ENCODE measurements at places on chromosomes 1 and 21. TPM values are rescaled to one million over a fixed set of nuclear protein-coding genes. Genes with fewer than 3 reads are reported as not detected.

DNA sequence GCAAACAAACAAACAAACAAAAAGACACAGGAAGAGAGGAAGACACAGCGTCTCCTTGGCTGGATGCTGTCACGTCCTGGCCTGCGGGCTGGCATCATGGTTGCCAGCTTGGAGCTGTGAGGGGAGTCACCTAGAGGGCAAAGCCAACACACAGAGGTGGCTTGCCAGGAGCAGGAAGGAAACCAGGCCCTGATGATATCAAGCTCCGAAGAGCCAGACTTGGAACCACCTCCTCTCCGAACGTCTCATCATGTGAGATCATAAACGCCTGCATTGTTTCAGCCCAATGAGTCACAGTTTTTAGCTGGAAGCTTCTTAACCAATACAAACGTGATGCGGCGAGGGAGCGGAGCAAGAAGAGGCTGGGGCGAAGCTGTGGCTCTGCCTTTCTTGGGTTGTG is 8.7 kb downstream of the PLA2G2D start:
- H3K4me1 ChIP-seq: no peaks in the 10 kb centered on the region
- H3K4me3 ChIP-seq: no peak overlapping the region
- no peak overlapping the region for H3K27ac ChIP-seq
- no peaks in the 10 kb centered on the region for H3K27me3 ChIP-seq
- DNase-seq: no peak
- no peaks in the 10 kb centered on the region for H3K36me3 ChIP-seq

Gene CHIT1
- total RNA-seq: not detected

- no peak for DNase-seq
- H3K27ac ChIP-seq: no peak overlapping the region
- no peaks in the 10 kb centered on the region for H3K27me3 ChIP-seq
- H3K36me3 ChIP-seq: no peaks in the 10 kb centered on the region
- no peaks in the 10 kb centered on the region for H3K4me1 ChIP-seq
- no peak overlapping the region for H3K4me3 ChIP-seq
Measured at GRCh38 chr1:41277371-41277975, 35.4 kb upstream of the SCMH1 start.

DNA sequence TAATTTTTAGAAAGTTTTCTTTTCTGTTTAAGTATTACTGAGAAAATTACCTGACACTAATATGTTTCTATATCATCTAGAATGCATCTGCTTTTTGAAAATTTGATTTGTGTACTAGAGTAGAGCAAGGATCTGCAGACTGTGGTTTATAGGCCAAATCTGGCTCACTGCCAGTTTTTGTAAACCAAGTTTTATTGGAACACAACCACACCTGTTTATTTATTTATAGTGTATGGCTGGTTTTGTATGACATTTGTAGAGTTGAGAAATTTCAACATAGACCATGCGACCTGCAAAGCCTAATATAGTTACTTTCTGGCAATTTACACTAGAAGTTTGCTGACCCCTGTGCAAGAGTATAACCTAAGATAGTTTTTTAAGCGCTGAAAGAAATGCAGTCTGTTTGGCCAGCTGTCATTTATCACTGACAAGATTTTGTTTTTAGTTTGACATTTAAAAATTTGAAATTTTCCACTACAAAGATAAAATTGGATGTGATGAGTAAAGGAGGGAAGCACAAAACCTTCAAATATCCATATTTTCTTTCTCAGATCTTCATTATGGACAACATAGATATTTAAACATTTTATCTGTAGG is 36.1 kb upstream of the CACYBP start:
- H3K4me3 ChIP-seq: no peak overlapping the region
- DNase-seq: no peak
- H3K36me3 ChIP-seq: no peaks in the 10 kb centered on the region

DNA sequence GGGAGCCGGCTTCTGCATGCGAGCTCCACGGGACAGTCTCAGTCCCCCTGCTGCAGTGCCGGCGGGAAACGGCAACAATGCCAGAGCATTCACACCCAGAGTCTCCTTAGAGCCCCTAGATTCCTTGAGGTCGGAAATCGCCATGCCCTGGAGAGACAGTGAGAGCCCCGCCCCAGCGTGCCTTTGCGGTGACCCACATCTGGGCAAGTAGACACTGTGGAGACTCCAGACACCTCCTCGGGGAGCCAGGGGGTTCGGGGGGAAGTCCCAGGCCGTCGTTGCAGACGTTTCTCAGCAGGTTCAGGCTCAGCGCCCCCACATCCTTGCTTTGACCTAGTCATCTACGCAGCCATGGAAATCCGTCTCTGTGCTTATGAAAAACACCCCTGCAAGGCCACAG is 81.3 kb upstream of the ARHGEF16 start:
- H3K4me3 ChIP-seq: no peak overlapping the region
- H3K4me1 ChIP-seq: no peaks in the 10 kb centered on the region
- DNase-seq: no peak
- peaks cover 29% of the 10 kb centered on the region for H3K27me3 ChIP-seq

GRCh38 chr1:14332158-14332557 is 266.3 kb upstream of the KAZN start:
- no peak overlapping the region for H3K27ac ChIP-seq
- no peak for DNase-seq
- H3K4me1 ChIP-seq: no peaks in the 10 kb centered on the region
- no peaks in the 10 kb centered on the region for H3K27me3 ChIP-seq

DNA sequence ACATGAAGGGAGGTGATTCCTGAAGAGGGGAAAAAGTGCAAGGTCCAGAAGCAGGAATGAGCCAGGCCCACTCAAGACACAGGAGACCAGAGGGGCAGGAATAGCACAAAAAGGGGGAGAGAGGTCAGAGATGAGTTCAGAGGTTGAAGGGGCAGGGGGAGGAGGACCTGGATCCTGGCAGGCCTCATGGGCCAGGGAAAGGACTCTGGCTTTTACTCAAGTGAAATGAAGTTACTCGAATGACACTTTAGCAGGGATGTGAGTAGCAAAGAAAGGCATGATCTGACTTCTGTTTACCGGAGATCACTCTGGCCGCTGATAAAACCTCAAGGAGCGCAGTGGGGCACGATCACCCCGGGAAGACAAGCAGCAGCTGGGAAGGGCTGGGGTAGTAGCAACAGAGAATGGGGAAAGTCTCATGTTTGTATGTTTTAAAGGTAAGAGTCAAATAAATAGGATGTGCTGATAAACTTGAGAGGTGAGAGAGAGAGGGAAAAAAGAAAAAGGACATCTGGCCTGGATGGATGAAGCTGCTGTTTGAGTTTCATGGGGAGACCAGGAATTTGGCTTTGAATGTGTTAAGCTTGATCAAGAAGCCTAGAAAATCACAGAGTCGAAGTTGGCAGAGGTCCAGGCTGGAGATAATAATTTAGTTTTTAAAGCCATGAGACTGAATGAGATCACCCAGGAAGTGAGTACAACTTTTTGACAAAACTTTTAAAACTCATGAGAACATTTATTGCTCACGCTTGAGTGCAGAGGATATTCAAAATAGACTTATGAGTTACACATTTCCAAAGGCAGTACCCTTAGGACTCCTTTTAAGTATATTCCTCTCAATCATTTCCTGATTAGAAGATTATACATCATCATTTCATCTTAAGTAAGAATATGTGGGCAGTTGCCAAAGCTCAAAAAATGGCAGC is 156.0 kb downstream of the RERE start:
- no peak overlapping the region for H3K4me3 ChIP-seq
- H3K27ac ChIP-seq: peak overlapping the region; percentile 84
- no peaks in the 10 kb centered on the region for H3K36me3 ChIP-seq
- no peak for DNase-seq
- peaks cover 67% of the 10 kb centered on the region for H3K4me1 ChIP-seq

GRCh38 chr1:101496109-101496508 is 259.3 kb downstream of the S1PR1 start:
- no peak overlapping the region for H3K27ac ChIP-seq
- no peaks in the 10 kb centered on the region for H3K4me1 ChIP-seq
- no peak overlapping the region for H3K4me3 ChIP-seq
- no peak for DNase-seq
- no peaks in the 10 kb centered on the region for H3K36me3 ChIP-seq

Gene MTMR11
- total RNA-seq: 4.3 TPM

- no peak for DNase-seq
- no peak overlapping the region for H3K4me3 ChIP-seq
- no peaks in the 10 kb centered on the region for H3K36me3 ChIP-seq
- no peak overlapping the region for H3K27ac ChIP-seq
- H3K27me3 ChIP-seq: no peaks in the 10 kb centered on the region
- H3K4me1 ChIP-seq: no peaks in the 10 kb centered on the region
Measured at GRCh38 chr1:115546846-115547245, 94.9 kb upstream of the VANGL1 start.

Gene FAM151A
- not detected for total RNA-seq

- H3K27me3 ChIP-seq: no peaks in the 10 kb centered on the region
- no peak overlapping the region for H3K27ac ChIP-seq
- H3K4me1 ChIP-seq: no peaks in the 10 kb centered on the region
- no peak for DNase-seq
Measured at GRCh38 chr1:171965777-171966176, 124.5 kb downstream of the DNM3 start.

Gene HORMAD1
- total RNA-seq: 0.36 TPM

Gene PYHIN1
- not detected for total RNA-seq

Gene F13B
- total RNA-seq: not detected

DNA sequence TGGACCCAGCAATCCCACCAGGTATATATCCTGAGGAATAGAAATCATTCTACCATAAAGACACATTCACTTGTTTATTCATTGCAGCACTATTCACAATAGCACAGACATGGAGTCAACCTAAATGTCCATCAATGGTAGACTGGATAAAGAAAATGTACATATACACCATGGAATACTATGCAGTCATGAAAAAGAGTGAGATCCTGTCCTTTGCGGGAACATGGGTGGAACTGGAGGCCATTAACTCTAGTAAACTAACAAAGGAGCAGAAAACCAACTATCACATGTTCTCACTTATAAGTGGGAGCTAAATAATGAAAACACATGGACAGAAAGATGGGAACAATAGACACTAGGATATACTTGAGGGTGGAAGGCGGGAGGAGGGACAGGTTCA is 36.1 kb upstream of the PRKACB start:
- no peak for DNase-seq
- no peaks in the 10 kb centered on the region for H3K27me3 ChIP-seq
- peaks cover 11% of the 10 kb centered on the region for H3K4me1 ChIP-seq
- H3K36me3 ChIP-seq: no peaks in the 10 kb centered on the region
- no peak overlapping the region for H3K27ac ChIP-seq
- H3K4me3 ChIP-seq: no peak overlapping the region

DNA sequence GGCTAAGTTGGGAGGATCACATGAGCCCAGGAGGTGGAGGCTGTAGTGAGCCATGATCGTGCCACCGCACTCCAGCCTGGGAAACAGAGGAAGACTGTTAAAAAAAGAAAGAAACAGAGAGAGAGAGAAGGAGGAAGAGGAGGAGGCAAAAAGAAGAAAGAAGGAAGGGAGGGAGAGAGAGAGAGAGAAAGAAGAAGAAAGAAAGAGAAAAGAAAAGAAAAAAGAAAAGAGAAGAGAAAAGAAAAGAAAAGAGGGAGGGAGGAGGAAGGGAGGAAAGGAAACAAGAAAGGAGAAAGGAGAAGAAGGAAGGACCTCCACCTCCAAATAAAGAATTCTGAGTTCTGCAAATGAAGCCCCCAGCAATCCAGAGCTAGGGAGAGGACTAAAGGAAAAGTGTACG is 82.0 kb downstream of the STUM start:
- no peak overlapping the region for H3K27ac ChIP-seq
- peaks cover 30% of the 10 kb centered on the region for H3K4me1 ChIP-seq
- no peak overlapping the region for H3K4me3 ChIP-seq
- no peaks in the 10 kb centered on the region for H3K36me3 ChIP-seq
- no peak for DNase-seq

Gene RPF1
- total RNA-seq: 61.9 TPM

Measured in gastrocnemius medialis (tissue), 4 donors.